ENCODE measurements at places on chromosomes 1 and 21.
A peak's percentile ranks its signal among the peaks of the same experiment; 100 is the strongest.

DNA sequence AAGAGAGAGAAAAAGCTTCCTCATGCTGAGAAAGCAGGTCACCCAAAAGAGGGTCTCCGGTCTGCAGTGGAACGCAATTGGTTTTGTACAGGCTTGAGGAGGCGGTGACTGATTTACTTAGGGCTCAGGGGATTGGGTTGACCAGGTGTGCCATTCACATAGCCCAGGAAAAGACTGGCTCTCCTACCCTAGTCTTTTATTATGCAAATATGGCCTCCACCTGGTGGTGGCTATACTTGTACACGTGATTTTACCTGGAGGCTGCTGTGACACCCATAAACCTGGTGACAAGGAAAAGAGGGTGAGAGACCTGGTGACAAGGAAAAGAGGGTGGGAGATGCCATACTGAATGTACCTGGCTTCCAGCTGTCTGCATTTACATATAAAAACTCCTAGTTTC, 49.9 kb downstream of the DNTTIP2 start:
- no peak for DNase-seq

DNA sequence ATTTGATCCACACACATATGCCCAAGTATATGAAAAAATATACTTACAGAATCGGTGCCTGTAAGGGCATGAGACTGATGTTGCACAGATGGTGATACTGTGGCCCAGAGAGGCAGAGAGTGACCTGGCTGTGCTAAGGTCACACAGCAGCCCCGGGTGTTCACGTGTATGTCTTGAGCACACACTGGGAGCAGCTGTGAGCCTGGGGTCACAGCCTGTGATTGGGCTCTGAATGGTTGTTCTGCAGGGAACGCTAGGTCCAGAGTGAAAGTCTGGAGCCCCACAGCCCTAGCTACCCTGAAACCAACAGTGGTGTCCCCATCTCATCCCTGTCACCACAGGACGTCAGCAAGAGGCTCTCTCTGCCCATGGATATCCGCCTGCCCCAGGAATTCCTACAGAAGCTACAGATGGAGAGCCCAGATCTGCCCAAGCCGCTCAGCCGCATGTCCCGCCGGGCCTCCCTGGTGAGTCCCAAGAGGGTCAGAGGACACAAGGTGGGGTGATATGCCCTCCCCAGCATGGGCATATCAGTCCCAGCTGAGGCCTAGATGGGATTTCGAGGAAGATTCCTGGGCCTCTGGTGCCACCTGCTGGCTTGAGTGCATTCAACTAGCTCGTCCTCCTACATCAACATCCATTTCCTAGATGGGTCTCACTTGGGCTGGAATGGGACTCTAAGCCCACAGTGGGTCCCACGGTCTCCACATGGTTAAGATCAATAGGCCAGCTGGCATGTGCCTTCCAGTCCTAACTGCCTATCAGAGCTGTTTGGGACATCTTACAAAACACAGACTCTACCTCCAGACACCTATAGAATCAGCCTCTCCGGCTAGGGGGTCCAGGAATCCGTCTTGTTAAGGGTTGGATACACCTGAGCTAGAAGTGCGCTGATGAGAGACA, 19.7 kb downstream of the CDK18 start:
- DNase-seq: peak; percentile 73

- no peak for DNase-seq
Measured at GRCh38 chr1:85398391-85399064, 66.4 kb downstream of the DDAH1 start.

- DNase-seq: no peak
Measured at GRCh38 chr1:223114871-223115270, 28.2 kb downstream of the TLR5 start.

DNA sequence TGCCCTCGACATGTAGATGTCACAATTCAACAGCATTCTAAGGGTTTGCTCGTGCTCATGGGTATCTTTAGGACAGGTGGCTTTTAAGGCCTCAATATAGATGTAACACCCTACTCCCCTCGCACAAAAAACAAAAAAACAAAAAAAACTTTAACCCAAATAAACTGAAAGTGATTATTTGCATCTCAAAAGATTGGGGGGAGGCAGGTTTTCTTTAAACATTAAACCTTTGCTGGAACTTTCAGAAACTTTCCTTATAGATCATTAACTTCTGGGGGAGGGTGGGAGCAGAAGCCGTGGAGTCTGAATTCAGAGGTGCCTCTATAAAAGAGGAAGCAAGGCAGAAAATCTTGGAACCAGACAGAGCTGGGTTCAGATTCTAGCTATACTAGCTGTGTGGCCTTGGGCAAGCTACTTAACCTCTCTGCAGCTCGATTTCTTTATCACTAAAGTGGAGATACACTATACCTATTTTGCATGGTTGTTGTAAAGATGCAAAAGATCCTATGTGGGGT, 3.2 kb upstream of the KIAA1614 start:
- no peak for DNase-seq

DNA sequence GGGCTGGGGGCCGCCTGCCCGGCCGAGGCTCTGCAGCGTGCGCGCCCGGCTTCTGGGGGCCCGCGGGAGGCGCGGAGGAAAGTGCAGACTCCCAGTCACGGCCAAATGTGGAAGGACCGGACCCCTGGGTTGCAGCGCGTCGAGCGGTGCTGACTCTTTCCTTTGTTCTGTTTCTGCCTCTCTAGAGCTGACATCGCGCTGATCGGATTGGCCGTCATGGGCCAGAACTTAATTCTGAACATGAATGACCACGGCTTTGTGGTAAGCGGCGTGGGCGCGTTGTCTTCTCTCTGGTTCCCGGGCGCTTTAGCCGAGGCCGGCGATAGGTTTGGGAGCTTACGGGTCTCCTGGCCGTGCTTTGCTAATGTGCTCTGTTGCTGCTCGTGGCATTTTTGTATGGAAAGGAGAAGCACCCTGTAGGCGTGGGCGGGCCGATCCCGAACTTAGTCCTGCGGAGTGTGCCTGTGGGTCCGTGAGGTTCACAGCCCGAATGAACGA, 629 bp downstream of the PGD start:
- DNase-seq: peak; percentile 14

- DNase-seq: no peak
Measured at GRCh38 chr1:235239851-235240250, 78.8 kb upstream of the RBM34 start.

DNA sequence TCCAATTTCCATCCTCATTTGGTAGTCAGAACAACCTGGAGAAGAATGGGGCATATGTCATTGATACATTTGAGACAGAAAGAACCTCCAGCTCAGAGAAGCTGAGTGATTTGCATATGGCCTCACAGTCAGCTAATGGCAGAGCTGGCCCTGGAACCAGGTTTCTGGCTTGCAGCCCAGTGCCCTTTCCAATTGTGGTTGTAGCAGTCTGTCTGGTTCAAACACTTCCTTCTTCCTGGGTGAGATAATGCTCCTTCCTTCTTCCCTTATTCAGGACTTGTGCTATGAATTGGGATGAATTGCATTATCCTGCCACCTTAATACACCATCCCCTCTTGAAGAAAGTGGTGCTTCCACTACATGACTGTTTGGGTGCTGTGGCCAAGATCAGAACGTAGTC, 24.2 kb downstream of the SLC5A9 start:
- no peak for DNase-seq

GRCh38 chr1:50423670-50424000, 392 bp upstream of the DMRTA2 start:
- no peak for DNase-seq

DNA sequence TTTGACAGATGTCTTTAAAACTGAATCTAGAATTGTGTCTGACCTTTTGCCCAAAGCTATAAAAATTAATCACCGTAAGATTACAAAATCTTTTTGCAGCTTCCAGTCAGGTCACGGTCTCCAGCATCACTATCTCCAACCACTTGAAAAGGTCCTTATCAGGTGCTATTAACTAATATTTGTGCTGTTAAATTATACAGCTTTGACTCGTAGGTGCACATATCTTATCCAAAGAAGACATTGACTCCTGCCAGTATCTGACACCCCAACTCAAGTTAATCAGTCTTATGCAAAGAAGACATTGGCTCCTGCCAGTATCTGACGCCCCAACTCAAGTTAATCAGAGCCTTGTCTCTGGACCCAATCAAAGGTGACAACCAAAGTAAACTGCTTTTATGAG, 19.9 kb upstream of the LYPD8 start:
- DNase-seq: no peak

- no peak for DNase-seq
Measured at GRCh38 chr1:186093437-186093836, 281.6 kb downstream of the TPR start.

All from activated naive CD4-positive, alpha-beta T cell treated with anti-CD3 and anti-CD28 coated beads, Interleukin-2, amount 50 U/mL, for 16 hours (primary cell).